ENCODE measurements at places on chromosomes 12 and 14.

GRCh38 chr14:93462479-93462878, 31.7 kb downstream of the UNC79 start:
- no peak overlapping the region for H3K4me3 ChIP-seq
- no peaks in the 10 kb centered on the region for H3K36me3 ChIP-seq
- DNase-seq: no peak

- no peak for DNase-seq
- H3K27me3 ChIP-seq: no peaks in the 10 kb centered on the region
- no peaks in the 10 kb centered on the region for H3K36me3 ChIP-seq
- no peaks in the 10 kb centered on the region for H3K4me1 ChIP-seq
These were observed 277.1 kb downstream of the FOXG1 start for GRCh38 chr14:29043737-29044136.

- DNase-seq: no peak
- H3K4me3 ChIP-seq: no peak overlapping the region
- H3K27ac ChIP-seq: no peak overlapping the region
- H3K36me3 ChIP-seq: no peaks in the 10 kb centered on the region
These were observed 264.1 kb downstream of the TTC8 start for GRCh38 chr14:89088530-89088929.

- DNase-seq: no peak
- no peak overlapping the region for H3K27ac ChIP-seq
- H3K27me3 ChIP-seq: no peaks in the 10 kb centered on the region
These were observed 270.2 kb downstream of the SSPN start for GRCh38 chr12:26465419-26466097.

- peaks cover 2% of the 10 kb centered on the region for H3K36me3 ChIP-seq
- no peak for DNase-seq
- H3K4me3 ChIP-seq: no peak overlapping the region
- peaks cover 17% of the 10 kb centered on the region for H3K4me1 ChIP-seq
- H3K27ac ChIP-seq: peak overlapping the region; percentile 41
These were observed 1.1 kb downstream of the SAV1 start for GRCh38 chr14:50666772-50667683.

DNA sequence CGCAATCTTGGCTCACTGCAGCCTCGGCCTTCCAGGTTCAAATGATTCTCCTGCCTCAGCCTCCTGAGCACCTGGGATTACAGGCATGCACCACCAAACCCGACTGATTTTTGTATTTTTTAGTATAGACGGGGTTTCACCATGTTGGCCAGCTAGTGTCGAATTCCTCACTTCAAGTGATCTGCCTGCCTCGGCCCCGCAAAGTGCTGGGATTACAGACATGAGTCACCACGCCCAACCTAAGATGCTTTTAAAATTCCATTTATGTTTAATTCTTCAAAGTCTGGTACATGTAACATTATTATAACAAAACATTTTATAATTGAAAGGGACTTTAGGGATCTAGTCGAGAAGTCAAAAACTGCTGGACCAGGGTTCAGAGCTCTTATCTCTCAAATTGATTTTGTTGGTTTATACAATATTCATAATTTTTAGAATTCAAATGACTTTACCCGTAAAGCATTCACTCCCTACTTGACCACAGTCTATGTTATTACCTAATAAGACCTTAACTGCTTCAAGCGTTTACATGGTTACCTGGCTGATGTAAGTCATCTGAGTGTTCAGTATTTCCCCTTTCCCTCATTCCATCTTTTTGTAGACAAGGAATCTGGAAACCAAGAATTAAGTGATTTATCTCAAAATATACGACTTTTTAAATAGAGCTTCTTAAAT, 28.2 kb downstream of the RAP1B start:
- peaks cover 16% of the 10 kb centered on the region for H3K36me3 ChIP-seq
- no peak overlapping the region for H3K27ac ChIP-seq

DNA sequence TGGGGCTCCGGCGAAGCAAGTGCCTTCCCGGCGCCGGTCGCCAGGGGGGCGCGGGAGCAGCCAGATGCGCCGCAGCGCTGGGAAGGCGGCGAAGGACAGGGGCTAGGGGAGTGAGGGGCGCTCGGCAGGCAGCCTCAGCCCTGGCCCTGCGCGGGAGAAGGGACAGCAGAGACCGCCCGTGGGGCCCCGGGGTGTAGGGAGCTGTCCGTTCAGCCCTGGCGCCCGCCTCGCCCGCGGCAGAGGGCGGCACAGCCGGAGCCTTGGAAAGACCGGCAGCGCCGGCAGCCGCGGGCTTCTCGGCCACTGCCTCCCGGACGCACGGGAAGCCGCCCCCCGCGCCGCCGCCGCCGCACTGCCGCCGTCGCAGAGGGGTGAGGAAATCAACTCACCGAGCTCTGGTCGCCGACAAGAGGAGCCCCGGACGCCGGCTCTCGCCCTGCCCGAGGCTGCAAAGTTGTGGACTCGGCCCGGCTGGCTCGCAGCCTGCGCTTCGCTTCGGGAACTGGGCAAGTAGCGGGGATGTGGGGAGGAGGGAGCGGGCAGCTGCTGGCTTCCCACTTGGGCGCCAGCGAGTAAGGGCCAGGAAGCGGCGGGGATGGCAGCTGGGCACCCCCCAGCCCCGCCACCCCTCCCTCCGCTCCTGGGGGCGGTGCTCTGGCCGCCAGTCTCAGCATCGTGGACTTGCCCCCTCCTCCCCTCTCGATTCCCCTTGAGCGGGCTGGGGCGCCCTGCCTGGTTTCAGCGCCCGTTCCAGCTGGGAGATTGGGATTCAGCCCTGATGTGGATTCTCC, at the start of gene ZDHHC22:
TSS of gene ZDHHC22 (minus strand) at position 578 of the 791 bp plus-strand sequence. CDS start 2,053 bp downstream, outside the sequence.
- H3K4me3 ChIP-seq: no peak within 1 kb of the TSS
- H3K27me3 ChIP-seq: peaks cover 74% of the 10 kb centered on the region
- DNase-seq: no peak
- H3K36me3 ChIP-seq: no peaks in the 10 kb centered on the region
- no peak within 1 kb of the TSS for H3K27ac ChIP-seq

- peaks cover 59% of the 10 kb centered on the region for H3K36me3 ChIP-seq
- H3K27ac ChIP-seq: peak overlapping the region; percentile 21
- H3K4me3 ChIP-seq: peak overlapping the region; percentile 59
These were observed 141.7 kb upstream of the AMIGO2 start for GRCh38 chr12:47221256-47222023.

- no peak overlapping the region for H3K27ac ChIP-seq
- no peak for DNase-seq
- H3K4me1 ChIP-seq: peaks cover 17% of the 10 kb centered on the region
- H3K4me3 ChIP-seq: no peak overlapping the region
- H3K27me3 ChIP-seq: no peaks in the 10 kb centered on the region
- H3K36me3 ChIP-seq: peaks cover 53% of the 10 kb centered on the region
These were observed 100.1 kb downstream of the SCAF11 start for GRCh38 chr12:45890276-45890675.

GRCh38 chr12:60148831-60149230, 553.0 kb downstream of the SLC16A7 start:
- no peaks in the 10 kb centered on the region for H3K4me1 ChIP-seq
- no peaks in the 10 kb centered on the region for H3K27me3 ChIP-seq
- H3K36me3 ChIP-seq: no peaks in the 10 kb centered on the region
- no peak overlapping the region for H3K27ac ChIP-seq
- DNase-seq: no peak

DNA sequence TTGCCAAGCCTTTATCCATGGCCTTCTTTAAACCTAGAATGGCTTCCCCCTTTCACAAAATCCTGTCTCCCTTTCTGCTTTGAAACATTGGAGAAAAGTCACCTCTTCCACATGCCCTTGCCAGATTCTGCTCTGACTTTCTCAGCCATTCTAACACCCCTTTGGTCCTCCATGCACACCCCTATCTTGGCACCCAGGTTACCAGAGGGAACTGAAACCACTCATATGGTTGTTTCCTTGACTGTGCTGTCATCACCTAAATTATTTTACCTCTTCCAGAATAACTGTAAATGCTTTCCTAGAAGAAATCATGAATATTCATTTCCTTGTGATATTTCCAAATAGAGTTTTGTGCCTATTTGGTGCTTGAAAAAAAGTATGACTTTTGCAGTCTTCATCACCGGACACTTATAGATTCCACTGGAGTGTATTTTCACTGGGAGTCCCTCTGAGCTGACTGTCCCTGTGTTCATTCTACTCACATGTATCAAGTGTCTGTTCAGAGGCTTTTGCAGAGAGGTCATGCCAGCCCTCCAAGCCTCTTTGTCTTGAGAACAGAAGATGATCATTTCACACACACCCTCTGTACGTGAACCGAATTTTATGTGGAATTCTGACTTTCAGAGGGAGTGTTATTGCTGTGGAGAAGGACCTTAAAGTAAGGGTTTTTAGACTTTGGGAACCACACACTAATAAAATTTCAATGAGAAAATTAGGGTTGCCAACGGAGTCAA, 74.1 kb downstream of the PLXNC1 start:
- no peaks in the 10 kb centered on the region for H3K27me3 ChIP-seq
- peaks cover 38% of the 10 kb centered on the region for H3K36me3 ChIP-seq
- H3K4me3 ChIP-seq: no peak overlapping the region
- no peak overlapping the region for H3K27ac ChIP-seq

DNA sequence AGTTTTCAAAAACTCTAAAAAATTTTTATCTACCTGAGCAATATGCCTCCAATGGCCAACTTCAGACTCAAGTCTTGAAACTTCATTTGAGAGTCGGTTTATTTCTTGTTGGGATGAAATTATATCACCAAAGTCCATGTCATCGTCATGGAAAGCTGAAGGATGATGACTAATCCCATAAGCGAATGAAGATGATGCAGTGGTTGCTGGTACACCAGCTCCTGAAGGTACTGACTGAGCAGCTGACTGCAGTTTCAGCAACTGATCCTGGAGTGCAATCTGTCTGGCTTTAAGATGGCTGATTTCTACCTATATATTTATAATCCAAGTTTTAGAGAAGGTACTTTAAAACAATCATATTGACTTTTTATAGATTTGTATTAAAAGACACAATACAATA, 18.3 kb downstream of the TRIP11 start:
- no peak overlapping the region for H3K4me3 ChIP-seq
- no peaks in the 10 kb centered on the region for H3K27me3 ChIP-seq
- peaks cover 26% of the 10 kb centered on the region for H3K36me3 ChIP-seq
- peaks cover 5% of the 10 kb centered on the region for H3K4me1 ChIP-seq
- H3K27ac ChIP-seq: no peak overlapping the region

DNA sequence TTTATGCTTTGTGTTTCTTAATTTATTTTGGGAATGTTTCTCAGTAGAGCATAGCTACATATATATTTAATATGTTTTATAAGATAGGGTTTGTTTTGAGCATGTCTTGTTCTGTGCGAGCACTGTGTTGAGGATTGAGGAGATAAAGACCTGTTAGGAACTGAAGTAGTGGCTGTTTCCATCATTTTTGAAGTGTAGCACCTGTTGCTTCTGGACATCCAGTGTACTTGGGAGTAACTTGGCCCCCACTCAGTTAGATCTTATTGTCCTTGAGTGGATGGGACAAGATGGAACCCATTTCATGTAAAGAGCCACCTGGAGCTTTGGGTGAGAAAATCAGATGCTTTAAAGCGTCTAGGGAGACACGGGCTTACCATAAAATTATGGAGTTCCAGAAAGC, 8.7 kb downstream of the PPP2R5C start:
- no peak overlapping the region for H3K27ac ChIP-seq
- peaks cover 9% of the 10 kb centered on the region for H3K4me1 ChIP-seq
- H3K4me3 ChIP-seq: no peak overlapping the region
- H3K36me3 ChIP-seq: peaks cover 4% of the 10 kb centered on the region
- no peaks in the 10 kb centered on the region for H3K27me3 ChIP-seq
- no peak for DNase-seq

GRCh38 chr14:24847568-24848095, 202.3 kb downstream of the STXBP6 start:
- no peaks in the 10 kb centered on the region for H3K36me3 ChIP-seq
- H3K4me3 ChIP-seq: no peak overlapping the region
- no peaks in the 10 kb centered on the region for H3K4me1 ChIP-seq

GRCh38 chr14:94138251-94138650, 8.8 kb upstream of the IFI27L2 start:
- H3K27ac ChIP-seq: no peak overlapping the region
- no peak overlapping the region for H3K4me3 ChIP-seq
- DNase-seq: no peak
- H3K4me1 ChIP-seq: peaks cover 6% of the 10 kb centered on the region

GRCh38 chr12:20398686-20399085, 30.3 kb downstream of the PDE3A start:
- no peaks in the 10 kb centered on the region for H3K4me1 ChIP-seq
- no peak for DNase-seq
- H3K36me3 ChIP-seq: no peaks in the 10 kb centered on the region
- no peak overlapping the region for H3K27ac ChIP-seq
- H3K4me3 ChIP-seq: no peak overlapping the region

- no peak for DNase-seq
- H3K4me1 ChIP-seq: peaks cover 3% of the 10 kb centered on the region
- H3K4me3 ChIP-seq: no peak overlapping the region
- H3K27me3 ChIP-seq: peaks cover 36% of the 10 kb centered on the region
These were observed 74.7 kb upstream of the EVL start for GRCh38 chr14:99990268-99991170.

GRCh38 chr12:65387396-65387795, 108.9 kb downstream of the MSRB3 start:
- no peaks in the 10 kb centered on the region for H3K4me1 ChIP-seq
- DNase-seq: no peak
- no peaks in the 10 kb centered on the region for H3K36me3 ChIP-seq
- H3K4me3 ChIP-seq: no peak overlapping the region
- no peaks in the 10 kb centered on the region for H3K27me3 ChIP-seq

DNA sequence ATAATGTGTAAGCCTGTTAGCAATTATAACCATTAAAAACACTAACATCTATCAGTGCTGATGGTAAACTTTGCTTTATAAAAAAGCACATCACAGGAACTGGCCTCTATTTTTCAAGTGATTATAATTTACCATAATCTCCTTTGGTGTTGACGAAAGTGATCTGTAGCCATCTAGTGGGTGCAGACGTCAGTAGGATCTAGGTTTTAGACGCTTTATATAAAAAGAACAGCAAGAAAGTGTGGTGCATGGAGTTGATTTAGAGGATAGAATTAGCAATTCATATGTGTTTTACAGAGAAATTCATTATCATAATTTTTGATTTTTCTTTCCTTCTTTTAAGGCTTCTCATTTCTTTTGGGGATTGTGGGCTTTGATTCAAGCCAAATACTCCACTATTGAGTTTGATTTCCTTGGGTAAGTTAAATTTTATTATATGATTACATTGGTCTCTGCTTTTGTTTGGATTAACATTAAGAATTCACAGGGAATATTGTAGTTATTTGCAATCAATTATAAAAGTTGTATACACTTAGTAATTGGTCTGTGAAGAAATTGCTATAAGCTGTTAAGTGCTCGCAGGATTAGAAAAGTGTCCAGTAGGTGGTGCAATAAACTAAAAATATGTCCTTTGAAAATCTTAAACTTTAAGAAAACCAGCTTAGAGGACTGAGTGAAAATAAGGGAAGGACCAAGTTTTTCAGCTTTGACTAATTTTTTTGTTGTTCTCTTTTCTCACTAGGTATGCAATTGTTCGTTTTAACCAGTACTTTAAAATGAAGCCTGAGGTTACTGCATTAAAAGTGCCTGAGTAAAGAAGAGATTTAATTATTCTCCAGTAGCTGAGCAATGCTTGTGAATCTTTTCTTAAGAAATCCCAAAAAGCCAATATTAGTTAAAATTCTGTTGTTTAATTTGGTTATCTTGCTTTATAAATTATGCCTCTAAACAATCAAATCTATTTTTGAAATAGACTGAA, 59.5 kb downstream of the ETNK1 start:
- H3K27me3 ChIP-seq: no peaks in the 10 kb centered on the region
- H3K4me1 ChIP-seq: peaks cover 19% of the 10 kb centered on the region
- H3K36me3 ChIP-seq: peaks cover 25% of the 10 kb centered on the region
- no peak overlapping the region for H3K4me3 ChIP-seq

- no peak for DNase-seq
- H3K27me3 ChIP-seq: peaks cover 4% of the 10 kb centered on the region
- peak within 1 kb of the TSS; percentile 90 for H3K27ac ChIP-seq
- H3K36me3 ChIP-seq: peaks cover 7% of the 10 kb centered on the region
- H3K4me1 ChIP-seq: peaks cover 22% of the 10 kb centered on the region
These were observed at the start of gene NPC2 for GRCh38 chr14:74492776-74493342. Gene NPC2 (minus strand): TSS chr14:74493305. CDS start chr14:74493274, 31 bp downstream.
